M059J (cell line): ENCODE measurements at places on chromosomes 4 and X. TPM values are rescaled to one million over a fixed set of nuclear protein-coding genes. Genes with fewer than 3 reads are reported as not detected.

PAGE2 gene
- total RNA-seq, result not detected in 2 replicates

GRCh38 chrX:73944563-73944908, 359.4 kb upstream of the ZCCHC13 start:
- peak; percentile 29 for DNase-seq

KIT gene
- total RNA-seq, result 0.02 TPM in 1 of 2 replicates, not detected in the other

IL9R gene
- 0.32 TPM in 1 of 2 replicates, not detected in the other for total RNA-seq

DNA sequence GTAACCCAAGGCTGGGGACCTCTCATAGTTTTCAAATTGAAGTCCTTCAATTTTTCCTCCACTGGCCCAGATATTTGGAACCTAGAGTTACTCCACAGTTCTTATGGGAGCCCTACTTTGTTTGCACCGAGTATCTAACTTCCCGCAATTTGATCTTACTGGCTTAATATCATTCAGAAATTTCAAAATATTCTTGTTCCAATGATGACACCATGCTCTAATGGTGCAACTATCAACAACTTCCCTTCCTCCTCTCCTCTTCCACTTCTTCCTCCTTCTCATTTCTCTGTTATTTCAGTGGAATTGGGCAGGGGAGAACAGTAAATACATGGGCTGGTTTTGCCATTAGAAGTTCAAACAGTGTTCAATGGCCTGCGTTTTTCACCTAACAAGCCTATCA, 20.2 kb downstream of the PDCL2 start:
- no peak for DNase-seq

STPG2 gene
- total RNA-seq, result not detected in 2 replicates

GRCh38 chrX:66489339-66489738, 149.5 kb downstream of the EDA2R start:
- DNase-seq, result no peak

DNA sequence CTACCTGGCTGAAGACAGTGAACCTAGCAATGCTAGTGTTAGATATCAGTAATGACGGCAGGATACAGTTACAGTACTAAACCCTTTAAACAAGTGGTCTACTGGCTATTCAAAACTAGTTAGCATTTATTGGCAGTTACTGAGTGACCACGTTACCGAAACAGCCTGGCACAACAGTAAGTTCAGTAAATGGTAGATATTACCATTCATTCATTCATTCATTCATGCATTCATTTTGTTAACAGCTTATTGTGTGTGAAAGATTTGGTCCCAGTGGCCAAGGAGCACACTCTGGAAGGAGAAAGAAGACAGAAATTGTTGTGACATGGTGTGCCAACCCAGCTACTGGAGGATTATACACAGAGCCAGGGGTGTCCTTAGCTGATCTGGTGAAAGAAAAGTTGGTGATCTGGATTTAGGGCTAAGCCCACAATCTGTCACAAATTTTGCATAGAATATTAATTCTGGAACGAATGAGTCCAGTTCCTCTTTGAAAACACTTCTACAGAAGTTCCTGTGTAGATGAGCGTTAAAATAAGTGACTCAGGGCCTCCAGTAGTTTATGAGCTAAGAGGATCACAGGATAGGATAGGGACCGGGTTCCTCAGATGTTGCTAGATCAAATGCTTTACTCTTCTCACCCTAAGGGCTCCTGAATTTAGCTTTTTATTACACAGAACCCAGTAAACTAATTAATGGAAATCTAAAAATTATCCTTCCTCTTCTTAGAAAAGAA, 179.1 kb downstream of the CBR4 start:
- peak; percentile 45 for DNase-seq

- no peak for DNase-seq
These were observed 4.5 kb upstream of the CSN2 start for GRCh38 chr4:69970071-69970470.

BMX gene
- not detected in 2 replicates for total RNA-seq

DNA sequence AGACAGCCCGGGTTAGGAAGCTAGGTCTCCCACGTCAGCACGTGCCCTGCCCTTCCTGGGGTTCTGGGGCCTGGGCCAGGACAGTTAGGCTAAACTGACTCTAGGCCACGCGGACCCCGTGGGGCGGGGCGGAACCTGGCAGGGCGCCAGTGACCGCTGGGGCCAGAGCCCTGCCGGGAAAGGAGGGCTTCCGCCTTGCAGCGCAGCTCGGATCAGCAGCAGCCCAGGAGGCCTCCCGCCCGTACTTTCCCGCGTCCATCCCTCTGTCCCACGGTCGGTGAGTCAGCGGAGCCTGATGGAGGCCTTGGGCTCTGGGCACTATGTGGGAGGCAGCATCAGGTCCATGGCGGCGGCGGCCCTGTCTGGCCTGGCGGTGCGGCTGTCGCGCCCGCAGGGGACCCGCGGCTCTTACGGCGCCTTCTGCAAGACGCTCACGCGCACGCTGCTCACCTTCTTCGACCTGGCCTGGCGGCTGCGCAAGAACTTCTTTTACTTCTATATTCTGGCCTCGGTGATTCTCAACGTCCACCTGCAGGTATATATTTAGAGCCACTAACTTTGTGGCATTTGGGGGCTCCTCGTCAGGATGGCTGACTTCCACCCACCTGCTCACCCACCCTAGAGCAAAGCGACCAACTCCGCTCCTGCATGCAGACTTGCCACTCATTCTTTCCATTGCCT, at the start of gene SMIM10:
Gene SMIM10 (plus strand): TSS at position 191 of the 681 bp plus-strand sequence. CDS start 105 bp downstream, at position 296.
- peak; percentile 93 for DNase-seq

- DNase-seq, result no peak
These were observed 80.2 kb upstream of the TLR2 start for GRCh38 chr4:153603835-153604234.

GRCh38 chr4:146059151-146059550, 116.4 kb upstream of the LSM6 start:
- DNase-seq, result no peak

DNA sequence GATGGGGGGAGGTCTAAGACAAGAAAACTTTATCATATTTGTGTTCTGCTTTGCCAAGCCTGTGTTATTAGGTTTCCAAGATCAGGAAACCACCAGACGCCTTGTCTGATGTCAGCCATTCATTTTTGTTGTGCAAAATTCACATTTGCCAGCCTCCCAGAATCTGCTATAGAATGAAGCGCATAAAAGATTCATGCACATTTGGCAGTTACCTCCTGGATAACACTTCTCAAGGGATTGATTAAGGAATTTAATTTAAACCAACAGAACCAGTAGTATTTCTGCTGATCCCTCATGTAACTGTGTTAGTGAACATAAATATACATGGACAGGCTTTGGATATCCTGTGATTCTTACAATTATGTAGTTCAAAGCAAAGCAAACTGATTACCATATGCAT, 187.9 kb downstream of the COMMD8 start:
- DNase-seq, result no peak

RBM46 gene
- total RNA-seq, result not detected in 2 replicates

GRCh38 chrX:9995855-9996339, 28.7 kb downstream of the CLDN34 start:
- peak; percentile 71 for DNase-seq

DNA sequence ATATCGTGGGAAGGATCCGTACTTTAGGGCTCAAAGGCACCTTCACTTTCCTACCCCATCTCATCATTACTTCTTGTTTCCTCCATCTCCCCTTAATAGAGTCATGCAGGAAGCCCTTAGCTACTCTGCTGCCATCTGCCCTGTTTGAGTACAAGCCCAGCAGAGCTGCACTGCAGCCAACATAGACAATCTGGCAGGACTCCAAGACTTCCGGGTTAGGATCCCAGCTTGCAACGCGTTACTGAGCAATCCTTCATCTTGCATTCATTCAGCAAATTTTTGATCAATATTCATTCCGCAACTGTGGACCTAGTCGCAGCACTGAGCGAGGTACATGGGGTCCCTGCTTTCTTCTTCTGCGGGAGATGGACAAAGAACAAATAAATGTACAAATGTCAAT, 344.9 kb downstream of the BCOR start:
- DNase-seq, result peak; percentile 57

ARMCX1 gene
- total RNA-seq, result 34.4 and 38.9 TPM in 2 replicates

AMER1 gene
- 3.4 and 5.3 TPM in 2 replicates for total RNA-seq

ADGRL3 gene
- total RNA-seq, result 0.07 TPM in 1 of 2 replicates, not detected in the other

- no peak for DNase-seq
These were observed 2.2 kb downstream of the ZNF185 start for GRCh38 chrX:152899874-152900719.

DNA sequence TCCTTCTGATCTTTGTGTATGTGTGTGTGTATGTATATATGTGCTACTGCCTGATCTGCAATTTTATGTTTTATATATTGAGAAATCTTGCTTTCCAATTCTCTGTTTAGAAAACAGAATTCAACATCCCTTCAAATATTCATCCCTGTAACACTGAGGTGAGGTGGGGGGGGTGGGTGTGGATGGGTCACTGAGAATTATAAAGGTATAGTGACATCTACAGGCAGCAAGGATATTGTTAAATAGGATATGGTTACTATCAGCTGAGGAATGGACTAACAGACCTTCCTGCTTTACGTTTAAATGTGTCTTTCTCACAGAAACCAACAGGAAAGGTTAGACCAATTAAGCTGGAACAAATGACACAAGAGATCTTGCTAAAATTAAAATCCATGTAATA, 19.0 kb upstream of the MAGEB2 start:
- DNase-seq, result peak; percentile 44

EXOC1L gene
- not detected in 2 replicates for total RNA-seq

BMPR1B gene
- 0.07 TPM in 1 of 2 replicates, not detected in the other for total RNA-seq

- no peak for DNase-seq
These were observed 80.4 kb downstream of the DCUN1D4 start for GRCh38 chr4:51923343-51923742.

TEC gene
- total RNA-seq, result 0.12 and 0.81 TPM in 2 replicates

DNA sequence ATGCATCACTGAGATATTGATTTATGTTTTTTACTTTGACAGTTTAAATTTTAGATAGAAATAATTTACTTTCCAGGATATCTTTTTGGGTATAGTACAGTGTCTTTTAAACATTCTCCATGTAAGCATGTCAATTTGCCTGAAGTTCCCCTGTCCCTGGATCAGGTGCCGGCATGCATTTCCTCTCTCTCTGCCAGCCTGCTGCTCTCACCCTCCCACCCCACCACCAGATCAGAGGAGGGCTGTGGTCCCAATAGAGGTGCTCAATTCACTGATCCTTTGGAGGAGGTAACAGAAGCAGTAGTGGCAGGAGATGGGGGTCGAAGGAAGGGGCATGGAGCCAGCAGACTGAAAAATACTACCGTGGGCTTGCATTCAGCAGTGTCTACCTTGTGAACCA, 28.3 kb upstream of the DSPP start:
- DNase-seq, result no peak

BST1 gene
- 3.0 and 8.6 TPM in 2 replicates for total RNA-seq

DNA sequence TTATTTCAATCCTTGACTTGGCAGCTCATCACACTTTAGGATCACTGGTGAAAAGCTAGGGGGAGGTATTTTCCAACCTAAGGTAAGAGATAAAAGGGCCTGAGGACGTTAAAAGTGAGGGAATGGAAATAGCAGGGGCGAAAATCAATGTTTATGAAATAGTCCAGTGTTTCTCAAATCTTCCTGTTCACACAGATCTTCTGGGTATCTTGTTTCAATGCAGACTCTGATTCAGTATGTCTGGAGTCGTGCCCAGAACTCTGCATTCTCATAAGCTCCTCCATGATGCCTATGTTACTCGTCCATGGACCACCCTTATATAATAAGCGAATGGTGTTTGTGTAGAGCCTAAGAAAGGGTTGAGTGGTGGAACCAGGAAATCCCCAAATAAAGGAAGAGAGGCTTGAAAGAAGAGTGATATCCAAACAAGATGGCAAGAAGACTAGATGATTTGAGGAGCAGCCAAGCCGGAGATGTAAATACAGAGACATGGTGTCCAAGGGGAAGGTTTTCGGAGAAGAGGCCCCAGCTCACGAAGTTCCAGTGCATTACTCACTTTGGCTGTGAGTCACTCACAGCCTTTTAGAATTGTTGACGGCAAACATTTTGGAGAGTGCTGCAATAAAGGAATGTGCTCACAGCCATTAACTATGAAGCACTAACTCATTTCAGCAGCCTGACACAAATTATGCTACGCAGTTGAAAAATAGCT, 215.6 kb upstream of the PPARGC1A start:
- peak; percentile 94 for DNase-seq

DNA sequence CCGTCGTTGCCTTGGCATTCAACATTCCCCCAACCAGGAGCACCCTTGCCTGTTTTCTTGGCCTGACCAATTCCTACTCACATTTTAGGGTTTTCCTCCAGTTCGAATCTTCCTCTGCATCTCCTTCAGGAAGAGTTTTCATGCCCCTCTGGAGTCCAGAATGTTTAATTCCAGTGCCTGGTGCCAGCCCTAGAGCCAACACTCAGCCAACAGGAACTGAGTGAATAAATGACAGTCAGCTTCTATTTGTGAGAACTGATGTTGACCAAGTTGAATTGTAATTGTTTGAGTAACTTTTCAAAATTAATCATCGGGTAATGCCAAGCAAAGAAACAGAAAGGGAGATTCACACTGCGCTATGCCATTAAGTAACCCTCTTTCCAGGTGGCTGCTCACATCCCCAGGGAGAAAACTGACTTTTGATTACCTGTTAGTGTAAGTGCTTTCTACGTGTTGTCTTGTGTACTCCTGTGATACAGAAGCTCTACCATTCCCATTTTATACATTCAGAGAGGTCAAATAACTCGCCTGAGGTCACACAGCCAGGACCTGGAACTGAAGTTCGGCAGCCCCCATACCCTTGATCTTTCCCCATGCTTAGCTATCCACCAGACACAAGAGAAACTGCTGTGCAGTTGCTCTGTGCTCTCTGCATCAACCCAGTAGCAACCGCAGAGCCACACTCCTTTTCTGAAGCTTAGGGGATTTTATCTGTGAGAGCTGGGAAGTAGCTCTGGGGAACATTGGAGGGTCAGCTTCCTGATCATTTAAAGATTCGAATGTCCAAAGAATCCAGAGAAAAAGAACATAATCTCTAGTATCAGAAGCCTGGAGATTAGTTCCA, 19.0 kb upstream of the SLC2A9 start:
- DNase-seq, result no peak

DNA sequence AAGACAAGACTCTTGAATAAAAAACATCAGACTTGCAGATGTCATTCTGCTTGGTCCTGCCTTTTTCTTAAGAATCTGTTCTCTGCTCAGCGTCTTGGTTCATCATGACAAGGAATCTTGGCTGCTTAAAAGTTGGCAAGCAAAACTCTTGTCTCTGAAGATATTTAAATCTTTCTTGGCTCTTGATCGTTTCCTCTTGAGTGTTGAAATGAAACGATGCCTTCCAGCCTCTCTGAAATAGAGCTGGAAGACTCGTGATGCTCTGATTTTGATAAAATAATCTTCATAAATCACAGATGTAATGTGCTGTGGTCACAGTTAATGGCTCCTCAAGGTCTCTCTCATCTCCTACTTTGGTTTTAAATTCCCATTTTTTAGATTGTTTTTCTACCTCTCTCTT, 39.9 kb upstream of the TMEM192 start:
- DNase-seq, result no peak

GALNT7 gene
- 23.8 and 37.6 TPM in 2 replicates for total RNA-seq

- DNase-seq, result no peak
These were observed 24.1 kb upstream of the WFS1 start for GRCh38 chr4:6245246-6246169.

DNA sequence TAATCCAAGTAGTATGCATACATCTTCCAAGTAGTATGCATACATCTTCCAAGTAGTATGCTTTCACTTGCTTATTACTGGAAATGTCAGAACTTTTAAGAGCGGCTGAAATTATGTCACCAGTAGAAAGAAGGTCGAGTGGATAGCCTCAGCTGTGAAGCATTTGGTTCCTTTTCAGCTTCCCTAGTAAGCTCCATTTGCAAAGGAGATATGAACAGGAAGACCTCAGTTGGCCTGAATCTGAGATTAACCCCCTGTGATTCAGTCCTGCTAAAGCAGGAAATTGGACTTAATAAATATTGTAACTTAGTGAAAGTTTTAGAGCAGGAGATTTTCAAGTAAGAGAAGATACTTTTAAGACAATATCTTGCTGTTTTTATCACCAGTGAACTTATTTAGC, 48.1 kb downstream of the PCDH7 start:
- no peak for DNase-seq

GABRB1 gene
- 1.5 and 4.3 TPM in 2 replicates for total RNA-seq
